NT2/D1 (cell line): ENCODE measurements at places on chromosomes 3 and 15.

GRCh38 chr3:103906808-103907207 is 1459.9 kb upstream of the ALCAM start:
- no peak for DNase-seq

DNA sequence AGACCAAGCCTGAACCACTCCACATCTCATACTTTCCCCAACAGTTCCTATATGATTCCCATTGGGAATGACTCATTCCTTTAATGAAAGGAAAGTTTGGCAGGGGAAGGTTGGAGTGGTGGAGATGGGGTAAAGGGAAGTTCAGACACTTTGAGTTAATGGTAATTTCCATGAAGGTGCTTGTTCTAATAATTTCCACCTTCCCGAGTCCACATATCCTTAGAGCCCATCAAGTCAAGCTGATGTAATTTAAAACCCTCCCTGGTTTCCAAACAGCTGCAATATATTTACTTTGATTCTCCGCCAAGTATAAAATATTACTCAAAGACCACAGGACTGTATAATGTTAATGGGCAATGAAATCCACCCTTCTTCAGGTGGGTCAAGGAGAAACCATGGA is 95.0 kb upstream of the GALNT15 start:
- no peak for DNase-seq

DNA sequence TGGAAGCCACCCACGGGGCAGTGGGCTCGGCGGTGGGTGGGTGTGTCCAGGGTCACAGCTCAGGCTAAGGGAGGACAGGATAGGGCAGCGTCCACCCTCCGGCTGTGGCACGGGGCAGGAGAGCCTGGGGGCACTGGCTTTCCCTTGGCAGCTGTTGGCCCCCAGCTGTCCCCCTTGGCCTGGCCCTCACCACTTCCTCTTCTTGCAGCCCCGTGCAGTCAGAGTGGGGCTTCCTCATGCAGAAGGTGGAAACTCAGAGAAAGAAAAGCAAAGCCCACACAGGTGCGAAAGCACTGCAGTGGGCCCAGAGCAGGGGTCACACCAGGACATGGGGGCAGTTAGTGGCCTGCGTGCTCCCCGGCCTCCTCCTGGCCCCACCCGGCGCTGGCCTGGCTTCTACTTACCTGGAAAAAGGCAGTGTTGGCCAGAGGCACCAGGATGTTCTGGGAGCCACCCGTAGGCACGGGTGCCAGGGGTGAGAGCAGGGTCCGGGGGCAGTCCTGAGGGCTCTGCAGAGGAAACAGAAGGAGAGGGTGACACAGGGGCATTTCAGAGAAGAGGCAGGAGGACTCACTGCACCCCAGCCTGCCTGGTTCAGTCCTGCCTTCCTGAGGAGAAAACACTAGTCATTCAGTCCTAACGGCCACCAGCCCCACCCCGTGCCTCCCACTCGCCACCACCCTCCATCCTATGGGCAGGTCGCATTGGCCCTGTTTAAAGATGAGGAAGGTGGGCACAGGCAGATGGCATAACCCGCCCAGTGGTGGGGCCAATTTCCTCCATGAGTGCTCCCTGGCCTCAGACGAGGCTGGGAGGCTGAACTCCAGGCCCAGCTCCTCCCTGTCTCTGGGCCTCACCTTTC is 28.3 kb downstream of the PLXND1 start:
- DNase-seq, result no peak

DNA sequence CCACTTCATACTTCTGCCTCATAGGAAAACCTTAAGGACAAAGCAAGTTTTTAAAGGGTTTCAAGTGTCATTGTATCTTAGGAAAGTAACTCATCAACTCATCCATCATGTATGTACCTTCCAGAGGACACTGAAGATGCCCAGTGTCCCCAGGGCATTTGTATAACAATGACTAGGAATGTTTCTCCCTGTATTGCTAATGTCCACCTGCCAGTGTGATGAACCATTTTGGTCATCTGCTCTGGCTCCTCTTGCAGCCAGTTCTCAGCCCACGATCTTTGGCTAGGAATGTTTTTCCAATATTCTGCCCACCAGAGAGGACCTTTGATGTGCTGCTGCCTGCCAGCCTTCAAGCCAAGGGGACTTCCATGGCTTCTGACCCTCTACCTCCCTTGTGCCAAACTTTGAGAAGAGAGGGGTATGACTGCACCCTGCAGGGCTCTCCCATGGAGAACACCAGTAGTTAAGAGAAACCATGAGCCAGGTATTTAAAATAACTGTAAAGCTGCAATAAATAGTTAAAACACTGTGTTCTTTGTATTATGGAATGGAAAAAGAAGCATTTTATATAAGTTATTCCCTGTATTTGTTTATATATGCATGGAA is 11.4 kb downstream of the LMOD3 start:
- no peak for DNase-seq

- DNase-seq, result no peak
Measured at GRCh38 chr3:102480139-102480538, 45.3 kb downstream of the ZPLD1 start.

DNA sequence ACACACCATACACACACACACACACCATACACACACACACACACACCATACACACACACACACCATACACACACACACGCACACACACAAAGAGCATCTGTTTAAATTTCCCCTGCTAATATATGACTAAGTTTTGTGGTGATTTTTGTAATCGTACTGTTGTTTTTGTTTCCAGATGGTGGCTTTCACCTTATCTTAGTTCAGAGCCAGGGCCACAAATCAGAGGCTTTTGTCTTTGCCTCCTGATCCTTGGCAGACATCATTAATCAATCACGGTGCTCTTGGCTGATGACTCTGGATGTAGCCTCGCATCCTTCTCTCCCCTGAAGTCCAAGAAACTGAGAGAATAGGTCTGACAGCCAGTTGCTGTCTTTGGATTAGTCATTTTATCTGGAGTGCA is 52.1 kb downstream of the EDEM1 start:
- DNase-seq, result no peak

- DNase-seq, result no peak
Measured at GRCh38 chr15:69973102-69973714, 124.5 kb downstream of the TLE3 start.

GRCh38 chr15:78084449-78084750 is 6.9 kb upstream of the TBC1D2B start:
- no peak for DNase-seq

DNA sequence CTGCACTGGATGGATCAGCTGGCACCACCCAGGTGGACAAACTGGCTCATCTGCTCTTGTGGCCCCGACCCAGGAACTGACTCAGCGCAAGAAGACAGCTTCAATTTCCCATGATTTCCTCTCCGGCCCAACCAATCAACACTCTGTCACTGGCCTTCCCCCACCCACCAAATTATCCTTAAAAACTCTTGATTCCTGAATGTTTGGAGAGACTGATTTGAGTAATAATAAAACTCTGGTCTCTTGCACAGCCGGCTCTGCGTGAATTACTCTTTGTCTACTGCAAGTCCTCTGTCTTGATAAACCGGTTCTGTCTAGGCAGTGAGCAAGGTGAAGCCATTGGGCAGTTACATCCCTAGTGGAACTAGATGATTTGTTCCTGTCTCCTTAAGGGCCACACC is 16.1 kb downstream of the BDH1 start:
- DNase-seq, result no peak

DNA sequence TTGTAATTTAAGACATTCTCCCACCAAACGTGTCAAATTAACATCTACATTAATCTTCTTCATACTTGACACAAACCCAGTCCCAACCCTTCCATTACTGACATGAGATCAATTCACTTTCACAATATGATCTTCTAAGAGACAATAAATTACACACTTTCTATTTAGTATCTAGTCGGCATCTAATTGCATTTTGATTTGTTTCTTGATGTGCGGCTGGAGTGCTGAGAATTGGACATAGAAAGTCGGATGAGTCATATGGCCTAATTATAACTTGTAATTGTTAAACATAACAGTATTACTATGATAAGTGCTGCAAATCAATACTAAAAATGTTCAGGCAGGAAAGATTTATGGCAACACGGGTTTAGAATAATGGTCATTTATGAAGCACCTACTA is 78.4 kb upstream of the RORA start:
- no peak for DNase-seq

GRCh38 chr3:101513419-101513986 is 491 bp upstream of the SENP7 start:
- no peak for DNase-seq

DNA sequence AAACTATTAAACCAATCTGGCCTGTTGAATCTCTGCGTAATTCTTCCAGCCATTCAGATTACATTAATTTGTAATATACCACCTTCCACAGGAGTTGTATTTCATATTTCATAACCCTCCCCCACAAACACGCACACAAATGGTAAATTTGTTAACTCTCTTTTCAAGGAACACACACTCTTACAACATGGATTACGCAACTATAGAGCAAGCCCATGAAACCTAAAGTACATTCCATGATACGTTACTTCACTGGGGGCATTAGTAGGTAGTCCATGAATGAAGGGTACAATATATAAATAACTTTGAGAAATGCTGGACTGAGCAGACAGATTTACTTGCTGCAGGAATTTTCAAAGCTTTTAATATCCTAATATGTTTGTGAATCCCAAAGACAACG is 65.0 kb downstream of the TRIM69 start:
- no peak for DNase-seq

DNA sequence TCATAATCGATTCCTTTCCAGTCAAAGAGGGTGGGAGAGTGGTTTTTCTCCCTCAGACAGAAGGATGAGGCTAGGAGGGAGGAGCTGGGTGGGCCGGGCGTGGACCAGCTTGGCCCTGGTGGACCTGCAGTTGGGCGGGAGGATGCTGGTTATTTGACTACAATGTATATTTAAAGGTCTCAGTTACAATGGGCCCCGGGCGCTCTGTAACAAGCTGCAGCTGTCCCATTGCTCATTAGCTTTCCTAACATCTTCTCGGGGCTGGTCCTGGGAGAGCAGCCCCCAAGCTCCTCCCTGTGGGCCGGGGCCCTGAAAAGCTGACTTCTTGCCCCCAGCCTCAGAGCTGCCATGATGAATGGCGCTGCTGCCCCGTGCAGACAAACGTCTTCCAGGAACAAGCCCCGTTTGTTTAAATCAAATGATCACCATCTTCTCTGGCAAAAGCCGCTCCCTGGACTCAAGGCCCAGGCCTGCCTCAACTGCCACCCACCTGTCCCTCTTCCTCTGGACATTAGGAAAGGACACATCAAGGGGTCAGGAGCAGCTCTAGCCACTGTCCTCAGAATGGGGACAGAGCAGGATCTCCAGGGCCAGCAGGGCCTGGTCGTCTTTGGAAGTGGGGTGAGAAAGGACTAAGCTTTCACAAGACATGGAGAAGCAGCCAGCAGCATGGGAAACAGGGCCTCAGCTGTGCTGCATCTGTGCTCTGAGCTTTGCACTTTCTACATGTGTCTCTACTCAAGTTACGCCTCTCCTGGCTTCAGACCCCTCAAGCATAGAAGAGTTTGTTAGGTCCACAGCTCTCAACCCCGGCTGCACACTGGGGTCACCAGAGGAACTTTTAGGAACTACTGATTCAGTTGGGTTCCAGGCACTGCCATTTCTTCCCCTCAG is 38.6 kb downstream of the MAGEF1 start:
- DNase-seq, result no peak

- DNase-seq, result no peak
Measured at GRCh38 chr15:88177451-88177850, 79.1 kb downstream of the NTRK3 start.

DNA sequence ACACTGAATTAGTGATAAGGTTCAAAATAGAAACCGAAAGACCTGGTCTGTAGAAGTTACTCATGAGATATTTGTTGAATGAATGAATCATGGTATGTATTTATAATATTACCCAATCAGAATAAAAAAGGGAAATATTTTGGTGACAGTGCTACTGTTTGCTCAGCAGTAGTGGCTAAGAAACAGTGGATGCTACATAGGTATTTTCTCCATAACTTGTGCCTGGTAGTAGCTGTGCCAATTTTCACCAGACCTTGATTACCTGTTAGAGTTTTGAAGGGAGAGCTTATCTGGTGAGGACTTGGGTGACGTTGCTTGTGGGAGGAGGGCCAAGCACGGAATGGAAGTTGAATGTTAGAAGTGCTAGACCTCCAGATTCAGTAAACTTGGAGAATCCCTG is 14.3 kb downstream of the LIMD1 start:
- no peak for DNase-seq
